Left ventricle myocardium inferior (tissue), 1 donor: ENCODE measurements at places on chromosomes 11 and 22. TPM values are rescaled to one million over a fixed set of nuclear protein-coding genes. Genes with fewer than 3 reads are reported as not detected.

SLC7A4 gene
- total RNA-seq: 0.25 TPM

PRMT3 gene
- 11.4 TPM for total RNA-seq

GRCh38 chr22:28268171-28268570 is 349.1 kb upstream of the PITPNB start:
- H3K4me1 ChIP-seq: peaks cover 34% of the 10 kb centered on the region
- H3K4me3 ChIP-seq: no peak overlapping the region
- no peak overlapping the region for H3K27ac ChIP-seq
- no peaks in the 10 kb centered on the region for H3K27me3 ChIP-seq
- no peak for DNase-seq

- no peaks in the 10 kb centered on the region for H3K27me3 ChIP-seq
- no peak overlapping the region for H3K4me3 ChIP-seq
- H3K27ac ChIP-seq: no peak overlapping the region
- no peaks in the 10 kb centered on the region for H3K36me3 ChIP-seq
- no peaks in the 10 kb centered on the region for H3K4me1 ChIP-seq
Observed at GRCh38 chr11:116826751-116827431, 2.8 kb upstream of the APOC3 start.

DNA sequence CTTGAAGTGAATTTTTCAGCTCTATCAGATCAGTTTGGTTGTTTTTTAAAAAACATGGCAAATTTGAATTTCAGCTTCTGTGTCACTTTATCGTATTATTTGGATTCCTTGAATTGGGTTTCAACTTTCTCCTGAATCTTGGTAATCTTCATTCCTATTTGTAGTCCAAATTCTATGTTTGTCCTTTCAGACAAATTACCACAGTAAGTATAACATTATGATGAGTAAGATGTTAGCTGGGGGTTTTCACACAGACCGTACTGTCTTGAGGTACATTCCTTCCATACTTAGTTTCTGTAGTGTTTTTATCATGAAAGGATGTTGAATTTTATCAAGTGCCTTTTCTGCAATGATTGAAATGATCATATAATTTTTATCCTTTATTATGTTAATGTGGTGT is 28.0 kb downstream of the OR5B17 start:
- no peaks in the 10 kb centered on the region for H3K4me1 ChIP-seq
- H3K27me3 ChIP-seq: no peaks in the 10 kb centered on the region
- no peak overlapping the region for H3K4me3 ChIP-seq
- DNase-seq: no peak

MS4A3 gene
- total RNA-seq: not detected

PICALM gene
- 133 TPM for total RNA-seq

DNA sequence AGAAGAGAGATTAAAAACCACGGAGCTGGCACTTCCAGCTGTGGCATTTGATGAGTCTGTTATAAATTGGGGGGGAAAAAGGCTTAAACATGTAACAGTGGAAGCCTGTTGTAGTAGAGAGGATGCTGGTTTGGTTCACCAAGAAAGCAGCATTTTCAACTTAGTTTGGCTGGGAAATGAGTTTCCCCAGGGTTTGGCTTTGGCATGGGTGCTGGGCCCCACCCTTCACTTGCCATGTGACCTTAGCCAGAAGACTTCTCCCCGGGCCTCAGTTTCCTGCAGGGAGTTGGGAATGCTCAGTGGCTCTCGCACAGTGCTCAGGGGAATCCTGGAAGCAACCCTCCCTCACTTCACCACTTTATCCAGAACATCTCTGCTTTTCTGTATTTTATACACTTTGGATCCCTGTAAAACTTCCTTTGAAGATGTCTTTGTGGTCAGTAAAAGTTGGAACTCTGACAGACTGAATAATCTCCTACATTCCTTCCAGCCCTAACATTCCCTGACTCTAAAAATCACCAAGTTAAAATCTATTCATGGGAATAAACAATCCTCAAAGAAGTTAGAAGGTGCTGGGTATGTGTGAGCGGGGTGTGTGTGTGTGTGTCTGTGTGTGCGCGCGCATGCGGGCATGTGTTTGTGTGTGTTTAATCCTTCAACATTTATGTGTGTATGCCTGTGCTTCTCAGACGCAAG is 166.0 kb downstream of the TENM4 start:
- H3K4me1 ChIP-seq: peaks cover 4% of the 10 kb centered on the region
- no peak overlapping the region for H3K27ac ChIP-seq
- no peak overlapping the region for H3K4me3 ChIP-seq

DNA sequence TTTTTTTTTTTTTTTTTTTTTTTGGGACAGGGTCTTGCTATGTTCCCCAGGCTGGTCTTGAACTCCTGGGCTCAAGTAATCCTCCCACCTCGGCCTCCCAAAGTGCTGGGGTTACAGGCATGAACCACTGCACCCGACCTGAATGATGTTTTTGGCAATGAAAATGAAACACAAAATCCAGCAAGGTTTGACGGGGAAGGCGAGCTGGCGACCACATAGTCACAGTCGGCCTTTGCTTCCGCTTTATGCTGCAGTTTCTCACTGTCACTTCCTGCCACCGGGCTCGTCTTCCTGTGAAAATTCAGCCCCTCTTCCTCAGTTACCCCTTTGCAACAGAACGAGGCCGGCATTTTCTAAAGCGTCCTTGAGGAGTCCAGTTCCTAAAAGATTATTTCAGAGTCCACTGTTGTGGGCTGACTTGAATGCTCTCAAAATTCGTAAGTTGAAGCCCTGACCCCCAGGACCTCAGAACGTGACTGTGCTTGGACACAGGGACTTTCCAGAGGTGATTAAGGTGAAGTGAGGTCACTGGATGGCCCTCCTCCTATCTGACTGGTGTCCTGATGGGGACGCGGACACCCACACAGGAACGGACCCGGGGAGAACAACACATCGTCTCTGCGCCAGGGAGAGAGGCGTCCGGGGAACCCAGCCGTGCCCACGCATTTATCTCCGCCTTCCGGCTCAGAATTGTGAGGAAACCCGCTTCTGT is 2.9 kb upstream of the BID start:
- no peak for DNase-seq
- no peaks in the 10 kb centered on the region for H3K27me3 ChIP-seq
